ENCODE measurements at places on chromosomes 16 and 17. TPM values are rescaled to one million over a fixed set of nuclear protein-coding genes. Genes with fewer than 3 reads are reported as not detected.

AXIN2 gene
- 7.2 TPM for total RNA-seq

GDPD1 gene
- 0.64 TPM for total RNA-seq

KREMEN2 gene
- total RNA-seq, result 1.5 TPM

SPN gene
- total RNA-seq, result 173 TPM

TK1 gene
- total RNA-seq, result 96.3 TPM

SDF2 gene
- total RNA-seq, result 26.2 TPM

SCIMP gene
- total RNA-seq, result 92.2 TPM

TBX6 gene
- 1.0 TPM for total RNA-seq

TP53TG3C gene
- total RNA-seq, result not detected

NLK gene
- total RNA-seq, result 15.9 TPM

SLC2A4 gene
- 0.23 TPM for total RNA-seq

UTS2R gene
- 0.36 TPM for total RNA-seq

ANTKMT gene
- total RNA-seq, result 60.5 TPM

ACSF3 gene
- 36.1 TPM for total RNA-seq

MNT gene
- total RNA-seq, result 15.9 TPM

RRAD gene
- total RNA-seq, result 4.0 TPM

KIF2B gene
- total RNA-seq, result not detected

SMIM5 gene
- not detected for total RNA-seq

MSLN gene
- not detected for total RNA-seq

KRTAP4-4 gene
- total RNA-seq, result not detected

TEKT1 gene
- total RNA-seq, result not detected

KRT20 gene
- total RNA-seq, result 0.37 TPM

RND2 gene
- total RNA-seq, result not detected

KCNJ2 gene
- 10.0 TPM for total RNA-seq

ITGB4 gene
- 1.6 TPM for total RNA-seq

NDUFAF8 gene
- total RNA-seq, result 99.9 TPM

SRCIN1 gene
- total RNA-seq, result 0.85 TPM

MAP2K6 gene
- 24.6 TPM for total RNA-seq

EFNB3 gene
- not detected for total RNA-seq

CMTM2 gene
- not detected for total RNA-seq

UBFD1 gene
- total RNA-seq, result 48.5 TPM

CSH1 gene
- total RNA-seq, result not detected

TMED6 gene
- 0.48 TPM for total RNA-seq

All from GM12878 (cell line).